GM13977 (cell line): ENCODE measurements at places on chromosomes 2 and 18.

DNA sequence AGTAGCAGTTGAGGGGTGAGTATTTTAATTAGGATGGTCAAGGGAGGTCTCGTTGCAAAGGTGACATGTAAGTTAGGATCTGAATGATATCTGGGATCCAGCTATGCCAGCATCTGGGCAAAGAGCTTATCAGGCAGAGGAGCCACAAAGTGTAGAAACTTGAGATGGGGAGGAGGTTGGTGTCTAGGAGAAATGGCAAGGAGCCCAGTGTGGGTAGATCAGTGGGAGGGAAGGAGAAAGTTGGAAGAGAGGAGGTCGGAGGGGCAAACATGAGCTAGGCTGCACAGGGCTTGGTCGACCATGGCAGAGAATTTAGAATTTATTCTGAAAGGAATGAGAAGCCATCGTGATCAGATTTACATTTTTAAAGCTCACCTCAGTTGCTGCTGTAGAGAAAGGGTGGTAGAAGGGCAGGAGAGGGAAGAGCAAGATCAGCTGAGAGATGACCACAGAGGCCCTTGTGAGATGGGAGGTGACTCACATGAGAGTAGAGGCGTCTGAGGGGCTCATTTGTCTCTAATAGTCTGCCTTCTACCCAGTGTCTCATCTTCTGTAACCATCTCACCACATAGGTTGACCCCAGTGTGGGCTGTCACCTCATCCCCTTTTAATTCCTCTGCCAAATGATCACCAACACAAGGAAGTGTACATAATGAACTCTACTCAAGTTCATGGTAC lies 170.0 kb downstream of the ETAA1 start:
- DNase-seq = no peak

DNA sequence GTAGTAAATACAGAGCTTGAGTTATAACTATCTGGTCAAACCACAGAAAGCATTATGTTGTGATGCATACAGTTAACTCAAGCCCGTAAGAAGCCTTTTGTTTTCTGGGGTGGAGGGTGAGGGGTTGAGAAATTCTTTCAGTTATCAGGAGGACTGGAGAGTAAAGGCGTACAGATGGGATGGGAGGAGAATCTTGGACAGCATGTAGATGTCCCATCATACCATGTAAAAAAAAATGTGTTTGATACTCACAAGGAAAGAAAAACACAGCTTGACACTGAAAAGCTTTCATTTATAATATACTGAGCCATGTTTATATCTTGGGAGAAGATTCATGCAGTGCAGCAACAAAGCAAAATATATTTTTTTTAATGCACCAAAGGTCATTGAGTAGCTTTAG lies 12.4 kb downstream of the CCBE1 start:
- no peak for DNase-seq

- DNase-seq = no peak
Measured at GRCh38 chr2:24343225-24343882, 17.0 kb downstream of the ITSN2 start.

DNA sequence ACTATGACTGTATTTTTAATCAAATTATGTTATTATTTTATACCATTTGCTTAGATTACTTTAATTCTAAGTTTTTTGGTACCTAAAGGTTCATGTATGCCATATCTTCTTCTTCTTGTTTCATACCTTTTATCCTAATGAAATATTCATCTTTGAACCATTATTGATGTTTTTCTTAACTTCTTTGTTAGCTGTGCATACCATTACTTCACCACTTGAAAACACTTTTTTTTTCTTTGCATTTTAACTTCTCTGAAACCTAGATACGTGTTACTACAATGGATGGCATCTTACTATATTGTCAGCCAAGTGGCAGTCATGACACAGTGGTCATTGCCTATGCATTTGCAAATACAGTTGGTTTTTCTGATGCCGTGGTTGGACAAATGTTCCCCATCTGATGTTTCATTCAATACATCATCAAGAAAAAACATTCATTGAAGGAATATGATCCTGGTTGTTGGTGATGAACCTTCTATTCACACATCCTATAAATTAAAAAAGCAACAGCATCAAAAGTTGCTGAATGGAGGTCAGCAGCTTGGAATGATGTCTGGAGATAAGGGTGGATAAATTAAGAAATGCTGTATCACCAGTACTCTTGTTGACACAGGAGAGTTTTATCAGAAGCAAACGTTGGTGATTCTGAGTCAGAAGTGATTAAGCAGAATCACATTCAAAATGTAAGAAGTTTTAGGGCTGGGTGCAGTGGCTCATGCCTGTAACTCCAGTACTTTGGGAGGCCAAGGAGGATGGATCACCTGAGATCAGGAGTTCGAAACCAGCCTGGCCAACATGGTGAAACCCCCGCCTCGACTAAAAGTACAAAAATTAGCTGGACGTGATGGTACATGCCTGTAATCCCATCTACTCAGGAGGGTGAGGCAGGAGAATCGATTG lies 7.4 kb downstream of the IL36A start:
- no peak for DNase-seq

GRCh38 chr18:32189790-32190189 lies at the start of gene MEP1B:
TSS of gene MEP1B (plus strand) at chr18:32190039. CDS start at chr18:32190071, 32 bp downstream.
- DNase-seq = no peak

- peak; percentile 70 for DNase-seq
Measured at GRCh38 chr2:60553495-60554073, at the start of gene BCL11A. TSS of gene BCL11A (minus strand) at chr2:60553654. CDS start at chr2:60553270, 384 bp downstream.

- DNase-seq = peak; percentile 78
Measured at GRCh38 chr2:74835831-74836674, 2.1 kb downstream of the HK2 start.

DNA sequence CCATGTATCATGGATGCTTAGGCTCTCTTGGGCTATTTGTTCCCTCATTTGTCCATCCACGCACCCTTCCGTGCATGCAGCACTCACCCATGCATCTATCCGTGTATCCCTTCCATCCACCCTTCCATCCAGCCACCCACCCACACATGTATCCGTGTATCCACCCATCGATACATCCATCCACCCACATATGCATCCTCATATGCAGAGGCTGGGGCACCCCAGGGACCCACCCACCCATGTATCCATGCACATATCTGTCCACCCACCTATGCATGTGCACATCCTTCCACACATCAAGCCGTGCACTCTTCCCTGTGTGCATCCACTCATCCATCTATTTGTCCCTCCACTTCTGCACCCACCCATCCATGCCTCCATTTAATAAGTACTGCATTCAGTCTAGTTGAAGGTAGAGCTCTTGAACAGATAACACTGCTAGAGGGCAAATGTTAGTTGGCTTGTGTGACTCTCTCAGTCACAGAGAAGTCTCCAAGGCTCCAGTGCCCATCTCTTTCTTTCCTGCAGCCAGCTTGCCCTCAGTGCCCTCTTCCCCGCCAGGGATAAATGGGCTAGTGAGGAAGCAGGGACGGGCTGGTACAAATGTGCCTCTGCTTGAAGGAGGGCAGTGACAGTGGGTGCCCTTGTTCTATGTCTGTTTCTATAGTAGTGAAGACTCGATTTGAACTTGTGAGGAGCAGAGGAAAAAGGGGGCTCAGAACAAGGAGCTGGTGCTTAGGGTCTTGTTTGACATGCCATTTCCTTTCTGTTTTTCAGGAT lies 61.5 kb downstream of the EMILIN2 start:
- DNase-seq = no peak

DNA sequence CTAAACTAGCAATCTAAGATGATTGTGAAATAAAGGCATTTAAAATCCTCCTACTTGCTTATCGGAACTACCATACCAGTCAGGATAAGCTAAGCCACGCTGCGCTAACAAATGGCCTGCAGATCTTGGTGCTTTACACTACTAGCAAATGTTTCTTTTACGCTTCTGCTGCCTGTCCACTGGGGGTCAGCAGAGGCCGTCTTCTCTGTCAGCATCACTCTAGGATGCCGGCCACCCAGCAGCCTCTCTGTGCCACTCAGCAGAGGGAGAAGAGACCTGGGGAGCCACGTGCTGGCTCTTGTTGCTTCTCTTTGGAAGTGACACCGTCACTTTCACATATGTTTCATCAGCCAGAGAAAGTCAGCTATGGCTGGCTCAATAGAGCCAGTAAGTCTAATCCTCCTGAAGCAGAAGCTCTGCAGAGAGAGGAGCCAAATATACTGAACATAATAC lies 36.6 kb downstream of the COPS8 start:
- peak; percentile 51 for DNase-seq
